ENCODE measurements at places on chromosomes 3 and 15.

DNA sequence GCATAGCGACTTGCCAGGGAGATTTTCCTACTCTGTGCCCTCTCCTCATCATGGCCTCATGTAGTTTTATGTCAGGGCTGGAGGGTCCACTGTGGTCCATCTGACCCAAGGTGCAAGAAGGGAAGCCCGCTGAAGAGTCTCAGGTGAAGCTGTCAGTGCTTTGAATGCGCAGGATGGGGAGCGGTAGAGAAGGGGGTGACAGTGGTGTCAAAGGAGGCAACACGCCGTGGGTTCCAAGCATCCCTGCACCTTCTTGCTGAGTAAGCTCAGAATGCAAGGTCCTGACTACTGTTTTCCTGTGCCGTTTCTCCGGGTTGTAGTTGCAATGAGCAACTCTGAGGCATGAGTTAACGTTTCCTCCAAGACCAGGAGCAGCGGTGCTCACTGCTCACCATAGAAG lies 44.9 kb upstream of the RAB6B start:
- DNase-seq = no peak

DNA sequence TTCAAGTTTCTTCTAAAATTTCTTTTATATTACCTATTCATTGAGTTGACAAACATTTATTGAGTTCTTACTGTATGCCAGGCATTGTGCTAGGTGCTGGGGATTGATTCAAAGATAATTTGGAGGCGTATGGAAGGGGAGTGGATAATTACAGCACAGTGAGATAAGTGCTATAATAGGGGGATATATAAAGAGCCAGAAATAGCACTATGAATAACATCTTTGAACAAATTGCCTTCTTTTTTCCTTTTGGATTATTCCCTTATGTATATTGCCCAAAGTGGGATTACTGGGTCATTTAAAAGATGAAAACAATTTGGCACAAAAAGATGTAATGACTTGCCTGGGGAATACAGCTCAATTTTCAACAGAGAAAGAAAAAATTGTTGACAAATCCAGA lies 64.6 kb downstream of the LPP start:
- DNase-seq = no peak

DNA sequence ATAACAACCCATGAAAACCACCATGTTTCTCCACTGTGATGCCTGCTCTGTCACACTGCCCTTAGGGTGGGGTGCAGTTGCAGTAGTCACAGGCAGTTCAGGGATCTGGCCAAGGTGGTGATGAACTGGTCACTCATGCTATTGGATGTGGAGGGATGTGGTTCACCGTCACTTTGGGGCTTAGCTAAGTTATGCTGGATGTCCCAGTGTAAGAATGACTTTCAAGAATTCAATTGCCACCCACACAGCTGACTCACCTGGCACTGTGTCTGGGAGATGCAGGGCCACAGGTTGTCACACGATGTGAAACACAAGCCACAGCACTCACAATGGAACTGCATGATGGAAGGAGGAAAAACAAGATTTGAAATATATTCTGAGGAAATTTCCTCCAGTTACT lies 146.1 kb upstream of the CTNNB1 start:
- no peak for DNase-seq

DNA sequence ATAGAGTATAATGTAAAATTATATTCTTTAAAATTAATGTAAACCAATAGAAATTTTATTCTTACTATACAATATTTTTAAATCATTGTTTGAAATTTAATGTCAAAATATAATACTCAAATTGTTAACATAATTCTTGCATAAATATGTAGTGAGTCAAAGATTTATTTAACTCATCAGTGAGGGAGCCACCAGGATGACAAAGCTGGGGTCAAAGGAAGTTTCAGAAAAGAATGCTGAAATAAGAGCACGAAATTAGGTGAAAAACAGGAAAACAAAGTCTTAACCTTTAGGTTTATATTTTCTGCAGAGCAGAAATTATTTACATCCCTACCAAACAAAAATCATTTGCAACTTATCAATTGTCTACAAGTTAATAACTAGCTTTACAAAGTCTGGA lies 74.1 kb downstream of the DIPK2A start:
- no peak for DNase-seq

DNA sequence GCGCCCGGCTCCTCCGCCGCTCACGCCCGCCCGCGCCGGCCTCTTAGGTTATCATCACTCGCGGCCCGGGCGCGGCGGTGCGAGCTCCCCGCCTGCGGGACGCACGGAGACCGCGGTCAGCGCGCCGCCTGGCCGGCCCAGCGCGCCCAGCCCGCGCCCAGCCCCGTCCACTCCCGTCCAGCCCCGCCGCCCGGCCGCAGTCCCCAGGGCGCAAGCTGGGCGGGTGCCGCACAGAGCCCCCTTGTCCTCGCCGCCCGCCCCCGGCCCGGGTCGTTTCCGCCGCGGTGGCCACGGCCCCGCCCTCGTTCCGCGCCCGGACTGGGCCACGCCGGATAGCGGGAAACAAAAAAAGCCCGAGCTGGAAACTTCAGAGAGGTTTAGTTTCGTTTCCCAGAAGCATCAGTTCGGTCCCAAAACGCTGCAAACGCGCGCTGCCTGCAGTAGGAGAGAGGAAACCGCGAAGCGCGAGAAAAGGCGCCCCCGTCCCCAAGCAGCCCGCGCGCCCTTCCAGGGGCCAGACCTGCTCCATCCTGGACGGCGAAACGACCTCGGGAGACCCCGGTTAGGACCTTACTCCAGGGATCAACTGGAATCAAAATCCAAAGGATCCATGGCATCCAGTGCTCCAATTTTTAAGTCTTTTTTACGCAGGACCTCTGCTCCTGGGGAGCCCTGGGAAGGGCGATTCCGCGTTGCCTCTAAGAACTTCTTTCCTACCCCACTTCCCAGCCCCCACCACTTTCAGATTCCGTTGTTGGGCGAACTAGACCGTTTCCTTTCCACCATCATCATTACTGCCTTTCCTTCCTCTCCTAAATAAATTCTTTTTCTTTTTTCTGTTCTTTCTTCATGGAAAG lies at the start of gene ATP10A:
ATP10A (minus strand) TSS at position 217 of the 857 bp plus-strand sequence. CDS start 231 bp downstream, outside the sequence.
- DNase-seq = no peak

- peak; percentile 44 for DNase-seq
Observed at GRCh38 chr15:81480645-81481053, 106.6 kb upstream of the TMC3 start.

DNA sequence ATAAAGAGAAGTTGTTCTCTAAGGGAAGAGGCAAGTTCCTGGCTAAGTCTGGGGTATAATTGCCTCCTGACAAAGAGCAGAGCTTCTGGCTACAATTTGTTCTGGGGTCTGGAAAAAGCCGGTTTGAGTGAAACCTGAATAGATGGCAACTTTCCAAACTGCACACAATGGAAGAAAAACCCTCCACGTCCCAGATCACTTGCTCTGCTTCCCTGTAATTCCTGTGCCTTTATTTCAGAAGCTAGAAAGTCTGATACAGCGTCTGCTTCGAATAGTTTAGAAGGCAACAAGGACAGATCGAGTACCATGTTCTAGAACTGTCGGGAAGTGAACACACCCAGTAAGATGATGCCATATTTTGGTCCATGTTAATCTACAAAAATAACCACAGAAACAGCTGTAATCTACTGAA lies 1.6 kb upstream of the WDR82 start:
- peak; percentile 50 for DNase-seq

- no peak for DNase-seq
Observed at GRCh38 chr3:46564190-46565021, 1.7 kb downstream of the LRRC2 start.

DNA sequence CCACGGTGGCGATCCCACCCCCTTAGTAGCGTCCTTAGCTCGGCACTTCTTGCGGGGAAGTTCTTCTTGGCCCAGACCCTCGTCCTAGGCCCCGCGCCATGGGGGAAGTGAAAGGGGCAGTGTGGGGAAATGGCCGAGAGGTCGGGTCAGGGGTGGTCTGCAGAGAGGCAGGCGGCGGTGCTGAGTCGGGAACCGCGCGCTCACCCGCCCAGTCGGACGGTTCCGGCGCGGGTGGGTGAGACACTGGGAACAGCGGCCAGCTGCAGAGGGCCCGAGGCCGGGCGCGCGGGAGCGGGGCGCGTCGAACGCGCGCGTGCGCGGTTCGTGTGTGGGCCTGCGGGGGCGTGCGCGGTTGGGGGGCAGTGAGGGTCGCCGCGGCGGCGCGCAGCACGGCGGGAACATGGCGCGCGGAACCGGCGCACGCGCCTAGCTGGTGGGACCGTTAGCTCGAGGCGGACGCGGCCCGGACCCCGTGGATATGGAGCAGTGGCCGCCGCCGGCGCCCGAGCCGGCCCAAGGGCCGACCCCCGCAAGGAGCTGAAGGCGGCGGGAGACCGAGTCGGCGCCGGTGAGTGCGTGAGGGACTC lies 246.9 kb downstream of the GOLGA6L6 start:
- no peak for DNase-seq

- DNase-seq = no peak
Observed at GRCh38 chr3:118077332-118077731, 957.3 kb downstream of the IGSF11 start.

GRCh38 chr3:145906755-145907154 lies 254.2 kb downstream of the PLOD2 start:
- DNase-seq = no peak

GRCh38 chr3:18791182-18791581 lies 357.1 kb upstream of the KCNH8 start:
- no peak for DNase-seq

DNA sequence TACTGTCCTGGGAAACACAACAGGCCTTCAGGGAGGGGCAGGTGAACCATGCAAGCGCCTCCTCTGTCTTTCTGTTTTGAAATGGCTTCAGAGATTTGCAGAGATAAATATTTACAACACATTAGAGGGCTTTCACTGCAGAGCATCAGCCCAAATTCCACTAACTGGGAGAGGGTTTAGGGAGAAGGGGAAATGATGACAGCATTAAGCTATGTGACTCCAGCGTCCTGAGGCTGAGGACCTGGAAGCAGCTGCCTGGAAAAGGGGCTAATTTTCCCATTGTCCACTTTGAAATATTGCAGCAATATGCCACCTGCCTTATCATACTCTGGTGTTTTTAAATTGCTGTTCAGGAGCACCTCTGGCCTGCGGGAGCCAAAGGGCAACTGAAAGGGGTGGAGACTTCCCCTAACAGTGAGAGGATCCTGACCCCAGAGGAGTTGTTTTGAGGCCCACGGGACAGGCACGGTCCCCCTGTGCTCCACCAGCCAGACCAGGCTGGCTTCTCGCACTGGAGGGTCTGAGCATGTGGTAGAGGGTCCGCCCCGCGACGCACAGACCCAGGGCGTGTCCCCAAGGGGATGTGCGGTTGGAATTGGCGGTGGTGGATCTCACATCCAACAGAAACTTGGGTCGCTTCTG lies 110.6 kb downstream of the XXYLT1 start:
- no peak for DNase-seq

All from NCI-H1092 (cell line).